Activated CD4-positive, alpha-beta T cell treated with anti-CD3 and anti-CD28 coated beads, Interleukin-2, amount 50 U/mL, for 48 hours (primary cell): ENCODE measurements at places on chromosomes 1 and 21.

GRCh38 chr1:98280049-98280448 is 359.2 kb upstream of the DPYD start:
- no peak for DNase-seq

- DNase-seq, result no peak
These were observed 121.1 kb upstream of the ADAR start for GRCh38 chr1:154729031-154729442.

- no peak for DNase-seq
These were observed 29.8 kb downstream of the ZNF281 start for GRCh38 chr1:200379940-200380588.

DNA sequence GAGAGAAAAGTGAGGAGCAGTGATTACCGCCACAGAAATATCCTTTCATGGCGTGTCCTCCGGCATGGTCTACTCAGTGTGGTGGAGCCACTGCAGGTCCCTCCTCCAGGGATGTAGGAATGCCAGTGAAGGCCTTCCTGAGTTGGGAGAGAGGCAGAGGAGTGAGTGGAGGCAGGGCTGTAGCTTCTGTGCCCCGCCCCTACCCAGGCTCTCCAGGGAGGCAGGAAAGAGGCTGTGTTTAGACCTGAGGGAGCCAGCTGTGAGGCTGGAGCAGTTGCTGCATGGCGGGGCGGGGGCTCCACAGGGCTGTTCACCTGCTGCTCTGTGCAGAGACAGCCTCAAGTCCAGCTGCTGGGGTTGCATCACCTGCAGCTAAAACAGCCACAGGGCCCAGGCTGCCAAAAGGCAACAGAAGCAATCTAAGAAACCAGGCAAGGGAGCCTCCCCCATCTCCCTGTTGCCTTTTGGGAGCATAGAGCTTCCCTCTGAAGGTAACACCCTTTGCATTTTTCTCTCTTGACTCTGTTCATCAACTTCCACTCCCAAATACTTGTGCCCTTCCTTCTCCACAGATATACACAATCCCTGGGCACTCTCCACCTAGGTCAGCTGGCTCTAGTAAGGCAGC is 801 bp upstream of the ANXA9 start:
- DNase-seq, result no peak

DNA sequence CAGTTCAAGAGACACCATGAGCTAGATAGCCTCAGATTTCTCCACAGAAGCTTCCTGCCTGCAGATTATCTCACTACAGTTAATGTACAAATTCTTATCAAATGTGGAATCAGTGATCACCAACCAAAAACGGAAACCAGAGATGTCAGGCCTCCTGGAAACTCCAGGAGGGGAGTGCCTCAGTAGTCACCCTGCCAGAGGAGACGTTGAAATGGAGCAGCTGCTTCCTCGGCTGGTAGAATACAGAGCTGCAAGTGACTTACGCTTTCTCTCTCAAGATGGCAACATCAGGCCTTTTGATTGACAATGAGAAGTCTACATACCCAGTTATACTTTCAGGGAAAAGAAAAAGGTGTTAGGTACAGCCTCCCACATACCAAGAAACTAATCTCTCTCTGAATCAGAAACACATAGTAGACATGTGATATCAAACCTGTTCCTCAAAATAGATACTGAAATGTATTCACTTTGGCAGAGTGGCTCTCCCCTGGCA is 52.2 kb downstream of the ACP6 start:
- peak; percentile 37 for DNase-seq

GRCh38 chr21:39388811-39389155 is 39.9 kb upstream of the HMGN1 start:
- no peak for DNase-seq

DNA sequence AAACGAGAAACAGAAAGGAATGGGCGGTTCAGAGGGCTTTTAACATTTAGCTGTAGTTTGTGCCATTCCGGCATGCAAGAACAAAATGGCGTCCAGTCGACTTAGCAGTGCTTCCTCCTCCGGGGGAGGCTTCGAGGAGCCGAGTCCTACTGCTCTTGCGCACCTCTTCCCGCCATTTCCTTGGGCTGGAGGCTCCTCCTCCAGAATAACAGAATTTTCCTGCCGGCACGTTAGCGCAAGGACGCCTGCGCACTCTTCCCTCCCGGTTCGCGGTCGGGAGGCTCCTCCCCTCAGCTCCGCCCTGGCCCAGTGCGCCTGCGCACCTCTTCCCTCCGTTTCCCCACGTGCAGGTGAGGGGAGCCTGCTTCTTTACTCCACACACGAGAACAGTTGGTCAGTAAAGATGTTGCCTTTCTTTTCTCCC is 1.0 kb downstream of the DMRTB1 start:
- DNase-seq, result no peak

- DNase-seq, result no peak
These were observed 170.2 kb upstream of the GALNT2 start for GRCh38 chr1:229896861-229897260.

- DNase-seq, result peak; percentile 56
These were observed 591 bp downstream of the KCTD3 start for GRCh38 chr1:215567491-215568298.

GRCh38 chr1:183837062-183837461 is 32.1 kb downstream of the RGL1 start:
- DNase-seq, result no peak

GRCh38 chr1:110293601-110294104 is 45.5 kb upstream of the RBM15 start:
- no peak for DNase-seq

GRCh38 chr1:9687120-9687873 is 35.8 kb downstream of the PIK3CD start:
- DNase-seq, result peak; percentile 69
